ENCODE measurements at places on chromosomes 7 and 10.

- DNase-seq: no peak
These were observed 81.0 kb downstream of the CFAP58 start for GRCh38 chr10:104434601-104435000.

DNA sequence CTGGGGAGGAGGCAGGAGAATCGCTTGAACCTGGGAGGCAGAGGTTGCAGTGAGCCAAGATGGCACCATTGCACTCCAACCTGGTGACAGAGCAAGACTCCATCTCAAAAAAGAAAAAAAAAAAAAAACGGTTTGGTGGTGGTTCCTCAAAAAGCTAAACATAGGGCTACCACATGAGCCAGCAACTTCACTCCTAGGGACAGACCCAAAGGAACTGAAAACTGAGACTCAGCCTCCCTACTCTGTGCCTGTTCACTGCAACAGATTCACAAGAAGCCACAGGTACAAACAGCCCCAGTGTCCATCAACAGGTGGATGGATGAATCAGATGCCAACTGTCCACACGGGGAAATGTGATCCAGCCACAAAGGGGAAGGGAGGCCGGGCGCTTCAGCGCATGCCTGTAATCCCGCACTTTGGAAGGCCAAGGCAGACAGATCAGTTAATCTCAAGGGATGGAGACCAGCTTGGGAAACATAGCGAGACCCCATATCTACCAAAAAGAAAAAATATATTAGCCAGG is 79.1 kb upstream of the TNRC18 start:
- DNase-seq: no peak

DNA sequence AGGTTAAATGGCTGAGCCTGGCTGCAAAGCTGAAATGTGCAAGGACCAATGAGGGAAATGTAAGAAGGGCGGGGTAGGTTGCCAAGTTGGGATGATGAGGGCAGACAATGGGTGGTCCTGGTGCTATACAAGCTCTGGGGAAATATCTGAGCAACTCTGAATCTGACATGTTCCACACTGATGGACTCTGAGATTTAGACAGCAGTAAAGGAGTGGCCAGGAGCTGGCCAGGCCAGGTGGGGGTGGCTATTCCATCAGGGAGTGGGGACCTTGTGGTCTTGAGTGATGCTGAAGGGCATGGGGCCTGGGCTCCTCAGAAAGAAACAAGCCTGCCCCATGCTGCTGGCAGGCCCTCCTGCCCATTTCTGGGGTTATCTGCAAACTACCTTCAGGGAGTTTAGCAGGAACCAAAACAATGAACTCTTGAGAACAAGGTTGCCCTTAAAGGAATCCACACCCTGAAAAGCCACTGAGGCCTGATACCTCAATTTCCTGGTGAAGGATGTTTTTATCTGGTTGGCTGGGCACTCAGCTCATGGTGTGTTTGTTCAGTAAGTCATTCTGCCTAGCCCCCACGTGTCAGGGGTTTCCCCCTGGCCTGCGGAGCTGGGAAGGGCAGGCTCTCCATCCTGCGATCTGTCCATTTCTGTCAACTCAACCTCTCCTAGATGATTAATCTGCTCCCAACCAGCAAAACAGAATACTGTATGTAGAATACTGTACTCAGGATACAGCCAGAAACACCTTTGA is 143.3 kb upstream of the TNS3 start:
- DNase-seq: no peak

- no peak for DNase-seq
These were observed 3.4 kb downstream of the ENTPD1 start for GRCh38 chr10:95759233-95759826.

DNA sequence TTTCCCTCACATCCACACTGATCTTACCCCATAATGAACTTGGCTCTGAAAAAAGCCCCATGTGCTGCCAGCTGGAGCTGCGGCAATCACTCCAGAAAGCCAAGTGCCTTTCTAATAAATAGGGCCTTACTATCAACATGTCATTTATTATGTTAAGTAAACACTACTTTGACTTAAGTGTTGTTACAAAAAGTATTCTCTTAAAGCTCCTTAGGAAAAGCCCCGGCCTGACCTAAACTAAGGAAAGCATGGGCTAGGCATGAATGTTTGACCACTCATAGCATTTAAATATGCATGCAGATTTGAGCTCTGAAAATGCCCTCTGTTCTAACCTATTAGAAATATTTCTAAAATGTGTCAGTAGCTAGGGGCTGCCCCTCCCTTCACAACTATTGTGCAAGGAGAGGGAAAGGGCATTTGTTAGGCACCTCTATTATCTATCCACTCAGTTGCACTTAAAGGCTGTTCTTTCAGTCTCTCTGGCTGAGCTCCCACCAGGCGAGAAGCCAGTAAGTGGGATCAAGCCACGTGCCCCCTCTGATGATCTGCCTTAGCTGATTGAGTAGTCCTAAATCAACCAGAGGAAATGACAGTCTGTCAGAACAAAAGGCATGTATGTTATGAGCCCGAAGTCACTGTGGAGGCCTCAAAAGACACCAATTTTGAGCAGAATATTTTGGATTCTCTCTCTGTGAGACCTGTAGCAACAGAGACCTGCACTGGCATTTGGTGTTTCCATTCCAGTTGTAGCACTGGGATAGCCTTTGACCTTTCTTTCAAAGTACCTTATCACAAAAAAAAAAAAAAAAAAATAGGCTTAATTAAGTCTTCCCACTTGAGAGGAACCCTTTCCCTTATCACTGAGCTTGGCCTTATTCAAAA is 77.1 kb downstream of the ITGB8 start:
- DNase-seq: peak; percentile 47

- DNase-seq: peak; percentile 50
These were observed 328.2 kb downstream of the TNS3 start for GRCh38 chr7:47253650-47254080.

DNA sequence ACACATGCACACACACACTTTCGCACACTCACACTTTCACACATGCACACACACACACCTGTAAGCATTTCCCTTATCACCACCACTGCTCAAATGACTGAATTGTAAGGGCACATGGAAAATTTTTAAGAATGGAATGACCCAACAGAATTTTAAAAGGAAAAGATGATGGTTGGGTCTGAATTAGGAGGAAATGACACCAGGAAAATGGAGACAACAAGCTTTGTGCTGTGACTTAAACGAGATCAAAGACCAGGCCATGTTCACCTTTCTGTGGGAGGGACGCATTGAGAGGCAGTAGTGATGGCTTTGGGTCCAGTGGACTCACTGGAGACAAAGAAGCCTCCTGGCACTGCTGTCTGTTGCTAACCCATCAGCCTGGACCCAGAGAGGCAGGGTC is 16.7 kb upstream of the C10orf71 start:
- no peak for DNase-seq

GRCh38 chr10:80161321-80162083 is 29.0 kb downstream of the PLAC9 start:
- DNase-seq: peak; percentile 75

GRCh38 chr7:5296611-5297226 is 14.0 kb downstream of the SLC29A4 start:
- DNase-seq: peak; percentile 88

DNA sequence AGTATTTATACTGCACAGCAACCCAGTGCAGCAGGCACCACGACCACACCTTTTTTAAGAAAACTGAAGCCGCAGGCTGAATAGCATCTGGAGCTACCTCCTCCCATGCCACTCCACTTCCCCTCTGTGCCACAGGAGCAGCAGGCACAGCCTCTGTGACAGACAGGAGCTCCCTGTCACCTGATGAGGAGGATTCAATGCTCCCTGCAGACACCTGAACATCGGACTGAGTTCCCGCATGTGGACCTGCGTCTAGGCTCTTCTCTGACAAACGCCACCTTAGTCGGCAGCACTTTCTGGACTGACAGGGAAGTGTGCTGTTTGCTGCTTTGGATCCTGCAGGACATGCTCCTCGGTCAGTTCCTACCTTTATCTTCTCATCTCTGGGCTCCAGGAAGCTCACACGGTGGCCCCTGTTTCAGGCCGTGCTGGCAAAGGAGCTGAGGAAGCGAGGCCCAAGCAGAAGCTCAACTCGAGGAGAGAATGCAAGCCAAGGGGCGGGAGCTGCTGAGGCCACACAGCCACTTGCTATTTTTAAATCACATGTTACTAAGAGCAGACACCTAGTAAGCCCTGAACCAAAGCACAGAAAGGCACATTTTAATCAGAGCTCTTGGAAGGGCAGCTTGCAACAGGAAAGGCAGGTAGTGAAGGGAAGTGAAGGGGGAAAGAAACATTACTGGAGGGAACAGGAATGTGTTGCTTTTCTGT is 56.6 kb downstream of the VOPP1 start:
- no peak for DNase-seq

GRCh38 chr7:78437118-78437517 is 638.5 kb downstream of the PHTF2 start:
- no peak for DNase-seq

DNA sequence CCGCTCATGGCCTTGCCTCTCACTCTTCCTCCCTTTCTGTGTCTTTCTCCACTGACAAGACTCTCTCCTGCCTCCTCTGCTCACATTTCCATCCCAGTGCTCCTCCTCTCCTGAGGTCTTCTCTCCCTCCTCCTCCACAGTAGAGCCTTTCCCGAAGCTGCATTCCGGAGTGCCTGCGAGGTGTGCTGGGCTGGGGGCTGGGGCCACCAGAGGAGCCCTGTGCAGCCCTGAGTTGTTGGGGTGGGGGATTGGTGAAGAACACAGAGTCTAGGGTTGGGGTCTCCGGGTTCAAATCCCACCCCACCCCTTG is 76.4 kb downstream of the ZMIZ1 start:
- no peak for DNase-seq

DNA sequence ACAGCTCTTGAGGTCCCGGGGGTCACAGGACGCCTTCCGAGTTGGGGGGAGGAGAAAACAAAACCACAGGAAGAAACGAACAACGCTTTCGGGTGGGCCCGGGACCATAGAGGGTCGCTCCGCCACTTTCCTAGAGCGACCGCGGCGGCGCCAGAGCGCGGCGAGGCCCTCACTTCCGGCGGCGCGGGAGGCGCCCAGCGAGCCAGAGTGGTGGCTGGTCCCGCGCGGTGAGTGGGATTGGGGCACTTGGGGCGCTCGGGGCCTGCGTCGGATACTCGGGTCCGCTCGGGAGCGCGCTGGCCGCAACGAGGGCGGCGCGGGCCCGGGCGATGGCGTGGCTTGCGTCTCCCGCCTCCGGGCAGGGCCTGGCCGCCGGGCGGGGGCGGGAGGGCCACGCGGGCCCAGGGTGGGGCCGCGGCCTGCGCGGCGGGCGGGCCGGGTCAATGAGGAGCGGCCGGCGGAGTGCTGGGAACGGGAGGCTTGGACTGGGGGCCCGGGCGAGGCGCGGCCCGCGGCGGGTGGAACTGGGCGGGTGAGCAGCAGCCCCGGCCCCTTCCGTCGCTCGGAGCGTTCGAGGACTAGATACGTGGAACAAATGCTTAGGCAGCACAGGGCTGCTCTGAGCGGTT is at the start of gene ZNF22:
Gene ZNF22, plus strand, starts transcription at position 172 of the 629 bp plus-strand sequence. CDS start 2,446 bp downstream, outside the sequence.
- DNase-seq: peak; percentile 92

- DNase-seq: no peak
These were observed 21.4 kb upstream of the PRKAR1B start for GRCh38 chr7:748446-748845.

GRCh38 chr10:81306971-81307782 is 567.8 kb upstream of the NRG3 start:
- peak; percentile 28 for DNase-seq

DNA sequence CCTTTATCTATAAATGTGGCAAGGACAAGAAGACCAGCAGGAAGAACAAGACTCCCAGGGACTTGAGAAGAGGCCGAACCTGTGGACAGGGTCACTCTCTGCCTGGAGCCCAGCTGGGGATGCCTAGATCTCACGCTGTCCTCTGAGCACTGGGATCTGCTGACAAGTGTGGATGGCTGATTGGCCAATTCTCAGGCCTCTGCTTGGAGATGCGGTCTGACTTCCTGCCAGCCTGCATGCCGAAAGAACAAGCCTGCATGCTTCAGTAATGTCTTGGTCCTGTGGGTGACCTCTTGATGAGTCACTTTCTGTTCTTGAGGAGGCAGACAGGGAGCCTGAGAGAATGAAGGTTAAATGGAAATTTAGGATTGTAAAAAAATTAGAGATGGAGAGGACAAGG is 84.7 kb downstream of the TMEM178B start:
- no peak for DNase-seq

- no peak for DNase-seq
These were observed 113.5 kb downstream of the HTR5A start for GRCh38 chr7:155183655-155184054.

GRCh38 chr10:43389867-43390266 is 18.4 kb downstream of the FXYD4 start:
- DNase-seq: no peak

- DNase-seq: no peak
These were observed 32.2 kb downstream of the FRMPD2 start for GRCh38 chr10:48242171-48242904.

- DNase-seq: no peak
These were observed 56.4 kb upstream of the TAS2R16 start for GRCh38 chr7:123051916-123052315.

GRCh38 chr10:76432016-76433012 is 1000.9 kb downstream of the LRMDA start:
- no peak for DNase-seq

DNA sequence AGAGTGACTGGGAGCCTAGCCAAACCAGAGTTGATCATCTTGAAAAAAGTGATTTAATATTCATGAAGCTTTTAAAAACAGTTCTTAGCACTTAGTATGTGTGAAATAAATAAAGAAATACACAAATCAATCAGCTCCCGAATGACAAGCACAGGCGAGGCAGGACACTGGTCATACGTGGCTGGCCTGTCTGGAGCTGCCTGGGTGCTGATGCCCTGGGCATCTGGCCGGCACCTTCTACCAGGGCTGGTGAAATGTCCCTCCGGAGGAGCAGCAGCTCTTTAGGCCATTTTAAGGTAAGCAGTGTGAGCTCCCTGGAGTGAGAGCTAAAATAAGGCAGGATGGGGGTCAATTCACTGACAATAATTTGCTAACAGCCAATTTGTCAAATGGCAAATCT is 23.7 kb downstream of the IL15RA start:
- no peak for DNase-seq

- no peak for DNase-seq
These were observed 177.0 kb downstream of the ZNF438 start for GRCh38 chr10:30854656-30855055.

DNA sequence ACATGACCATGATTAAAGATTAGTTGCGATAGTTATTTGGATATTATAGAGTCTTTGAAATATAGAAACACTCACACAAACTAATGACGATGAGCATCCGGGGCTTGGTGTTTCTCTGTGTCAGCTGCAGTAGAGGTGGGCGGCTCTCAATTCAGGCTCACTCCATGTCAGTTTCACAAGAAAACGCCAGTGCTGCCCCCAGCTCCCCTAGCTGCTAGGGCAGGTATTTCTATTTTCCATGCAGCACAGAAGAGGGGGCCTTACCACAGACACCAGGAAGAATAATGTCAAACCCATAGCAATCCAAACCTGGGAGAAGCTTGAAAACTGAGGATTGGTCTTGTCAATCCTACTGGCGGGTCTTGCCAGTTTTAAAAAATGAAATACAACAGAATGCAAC is 197.1 kb downstream of the PHTF2 start:
- DNase-seq: peak; percentile 12

GRCh38 chr7:102413611-102414010 is 17.4 kb downstream of the PRKRIP1 start:
- DNase-seq: no peak

DNA sequence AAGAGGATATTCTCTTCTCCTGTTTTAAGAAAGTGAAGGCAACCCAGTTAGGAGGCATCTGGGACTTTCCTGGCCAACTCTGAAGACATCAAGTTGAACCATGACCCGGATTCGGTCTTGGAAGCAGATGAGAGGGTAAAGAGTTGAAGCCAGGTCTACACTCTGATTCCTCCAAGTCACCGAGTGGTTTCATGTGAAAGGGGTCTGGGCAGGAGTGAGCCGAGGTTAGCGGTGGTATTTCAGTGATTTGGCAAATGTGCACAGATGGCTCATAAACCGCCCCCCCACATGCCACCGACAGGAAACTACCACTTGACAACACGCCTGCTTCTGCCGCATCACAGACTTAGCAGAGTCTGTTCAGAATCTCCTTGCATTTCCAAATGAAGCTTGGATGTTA is 11.4 kb upstream of the REPIN1 start:
- peak; percentile 80 for DNase-seq

All from hematopoietic multipotent progenitor cell treated with erythropoietin and hydrocortisone succinate and interleukin-3 and kit ligand, for 4 days (in vitro differentiated cells).